ENCODE measurements at places on chromosomes 5 and 9.

DNA sequence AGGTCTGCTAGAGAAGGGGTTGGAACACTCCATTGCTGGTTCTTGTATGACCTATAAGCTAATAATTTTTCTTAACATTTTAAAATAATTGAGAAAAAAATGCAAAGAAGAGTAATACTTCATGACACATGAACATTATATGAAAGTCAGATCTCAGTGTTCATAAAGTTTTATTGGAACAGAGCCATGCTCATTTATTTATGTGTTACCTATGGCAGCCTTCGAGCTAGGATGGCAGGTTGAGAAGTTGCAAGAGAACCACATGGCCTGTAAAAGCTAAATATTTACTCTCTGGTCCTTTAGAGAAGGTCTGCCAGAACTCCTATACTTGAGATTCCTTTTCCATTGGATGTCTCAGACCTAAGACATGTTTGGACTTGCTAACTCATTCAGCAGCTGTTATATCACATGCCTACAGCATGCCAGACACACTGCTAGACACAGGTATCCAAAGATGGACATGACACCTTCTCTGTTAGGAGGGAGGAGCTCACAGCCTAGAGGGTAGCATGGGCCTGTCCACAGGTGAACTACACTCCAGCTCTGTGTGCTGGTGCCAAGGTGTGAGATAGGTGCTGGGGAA, 304.3 kb downstream of the ARHGAP26 start:
- no peak for DNase-seq

DNA sequence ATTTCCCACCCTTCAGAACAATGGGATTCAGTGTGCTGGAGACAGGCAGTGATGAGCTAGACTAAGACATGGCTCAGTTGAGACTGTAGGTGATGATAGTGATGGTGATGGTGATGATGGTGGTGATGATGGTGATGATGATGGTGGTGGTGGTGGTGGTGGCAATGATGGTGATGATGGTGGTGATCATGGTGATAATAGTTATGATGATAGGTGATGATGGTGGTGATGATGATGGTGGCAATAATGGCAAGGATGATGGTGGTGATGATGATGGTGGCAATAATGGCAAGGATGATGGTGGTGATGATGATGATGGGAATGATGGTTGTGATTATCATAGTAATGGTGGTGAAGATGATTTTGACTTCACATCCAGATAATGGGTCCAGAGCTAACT, 176.7 kb downstream of the NXNL2 start:
- DNase-seq = no peak

GRCh38 chr5:57937501-57938173, 455.0 kb upstream of the ACTBL2 start:
- no peak for DNase-seq

GRCh38 chr9:130138791-130139190, 33.4 kb upstream of the NCS1 start:
- no peak for DNase-seq

- DNase-seq = no peak
Observed at GRCh38 chr9:137446851-137447471, 5.8 kb upstream of the ENTPD8 start.

DNA sequence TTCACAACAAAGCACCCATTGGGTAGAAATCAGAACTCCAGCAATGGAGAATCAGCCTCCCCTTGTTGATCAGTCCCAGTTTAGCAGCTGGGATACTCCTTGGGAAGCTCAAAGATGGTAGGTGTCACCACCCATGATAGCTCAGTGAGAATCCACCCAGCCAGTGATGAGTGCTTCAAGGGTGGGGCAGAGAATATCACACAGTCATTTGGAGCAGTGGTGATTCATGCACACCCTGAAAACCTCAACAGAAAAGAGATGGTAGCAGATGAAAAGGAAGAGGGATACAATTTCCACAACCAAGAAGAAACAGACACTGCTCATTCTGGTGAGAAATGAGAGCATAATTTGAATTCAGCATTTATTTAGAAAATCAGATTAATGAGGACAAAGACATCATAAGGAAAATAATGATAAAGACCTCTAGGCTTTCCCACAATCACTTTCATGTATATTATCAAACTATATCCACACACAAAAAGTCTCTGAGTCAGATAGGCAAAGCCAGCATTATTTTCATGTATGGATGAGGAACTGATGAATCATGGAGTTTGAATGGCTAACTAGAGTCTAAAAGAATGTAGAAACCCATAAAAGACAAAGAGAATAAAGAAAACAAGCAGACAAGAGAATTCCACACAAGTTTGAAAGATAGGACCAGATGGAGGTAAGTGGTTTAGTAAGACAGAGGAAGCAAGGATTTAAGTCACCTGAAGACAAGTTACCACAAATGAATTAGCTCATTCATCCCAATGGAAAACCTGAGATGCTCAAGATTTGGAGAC, 82.9 kb downstream of the FEM1C start:
- DNase-seq = peak; percentile 14

DNA sequence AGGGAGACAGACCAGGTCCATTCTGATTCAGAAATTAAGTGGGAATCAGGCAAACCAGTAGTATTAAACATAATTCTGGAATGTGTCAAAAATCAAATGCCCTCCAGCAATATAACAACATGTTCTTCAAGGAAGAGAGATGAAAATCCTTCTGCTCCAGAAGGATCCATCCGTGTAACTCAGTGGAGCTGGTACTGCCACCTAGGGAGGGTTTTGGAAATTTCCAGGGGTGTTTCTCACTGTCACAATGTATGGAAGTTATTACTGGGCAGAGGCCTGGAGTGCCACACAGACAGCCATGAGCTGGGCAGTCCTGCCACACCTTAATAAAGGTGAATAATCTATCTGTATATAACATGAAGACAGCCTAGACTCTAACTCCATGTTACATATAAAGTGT, 87.5 kb downstream of the TTLL11 start:
- no peak for DNase-seq

GRCh38 chr9:111661802-111662521, 557 bp downstream of the GNG10 start:
- peak; percentile 30 for DNase-seq

DNA sequence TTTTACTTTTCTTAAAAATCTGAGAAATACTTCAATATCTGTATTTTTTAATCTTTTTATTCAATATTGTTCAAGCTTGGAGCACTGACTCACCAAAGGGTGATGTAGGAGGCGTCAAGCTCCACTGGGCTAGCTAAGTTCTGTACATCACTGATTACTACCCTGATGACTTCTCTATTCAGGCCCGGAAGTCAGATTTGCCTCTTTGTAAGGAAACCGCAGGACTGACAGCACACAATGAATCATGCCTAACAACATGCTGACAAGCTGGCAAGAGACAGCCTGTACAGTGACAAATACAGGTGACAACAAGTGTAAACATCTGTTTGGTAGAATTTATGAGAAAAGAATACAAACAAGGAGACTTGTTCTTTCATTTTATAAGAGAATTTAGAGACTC, 627.9 kb upstream of the RORB start:
- no peak for DNase-seq

GRCh38 chr9:129561594-129562281, 59.2 kb downstream of the C9orf50 start:
- DNase-seq = no peak

DNA sequence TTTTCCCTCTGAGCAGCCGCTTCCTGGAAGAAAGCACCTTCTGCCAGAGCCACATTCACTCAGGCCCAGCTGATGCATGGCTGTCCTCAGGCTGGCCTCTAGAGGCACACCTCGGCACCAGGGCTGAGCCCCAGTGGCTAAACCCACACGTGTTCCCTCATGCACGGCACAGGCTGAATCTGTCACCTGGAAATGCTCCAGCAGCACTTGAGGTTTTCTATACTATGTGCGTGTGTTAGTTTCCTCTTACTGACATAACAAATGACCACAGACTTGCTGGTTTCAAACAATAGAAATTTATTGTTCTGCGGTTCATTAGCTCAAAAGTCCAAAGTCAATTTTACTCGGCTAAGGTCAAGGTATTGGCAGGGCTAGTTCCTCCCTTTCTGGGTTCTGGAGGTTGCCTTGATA, 141.4 kb downstream of the LRRC70 start:
- no peak for DNase-seq

GRCh38 chr9:125147401-125147951, 4.1 kb upstream of the SCAI start:
- DNase-seq = no peak

DNA sequence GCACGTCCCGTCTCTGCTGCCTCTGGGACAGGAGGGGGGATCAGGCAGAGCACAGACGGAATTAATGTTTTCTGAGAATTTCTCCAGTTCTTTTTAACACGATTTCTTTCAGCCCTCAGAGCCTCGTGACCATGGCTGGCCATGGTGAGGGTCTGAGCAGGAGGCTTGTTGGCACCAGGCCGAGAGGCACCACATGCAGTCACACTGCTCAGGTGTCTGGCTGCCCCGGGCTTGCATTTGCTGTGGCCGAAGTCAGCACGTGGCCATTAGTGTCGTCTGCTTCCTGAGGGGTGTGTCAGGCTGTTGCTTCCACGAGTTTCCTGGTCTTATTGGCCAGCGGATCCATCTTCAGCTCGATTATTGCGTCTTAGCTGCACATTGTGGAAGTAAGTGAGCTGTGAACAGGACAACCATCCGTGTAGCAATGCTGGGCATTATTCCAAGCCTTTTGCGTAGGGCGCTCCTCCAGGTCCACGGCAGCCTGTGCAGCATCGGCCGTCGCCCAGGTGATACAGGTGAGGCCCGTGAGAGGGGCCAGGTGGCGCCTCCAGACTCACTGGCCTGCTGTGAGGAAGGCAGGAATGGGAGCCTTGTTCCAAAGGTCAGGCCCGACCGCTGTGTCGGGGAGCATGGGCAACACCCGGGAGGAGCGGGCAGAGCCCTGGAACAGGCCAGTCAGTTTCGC, 114.2 kb upstream of the CACNA1B start:
- no peak for DNase-seq

DNA sequence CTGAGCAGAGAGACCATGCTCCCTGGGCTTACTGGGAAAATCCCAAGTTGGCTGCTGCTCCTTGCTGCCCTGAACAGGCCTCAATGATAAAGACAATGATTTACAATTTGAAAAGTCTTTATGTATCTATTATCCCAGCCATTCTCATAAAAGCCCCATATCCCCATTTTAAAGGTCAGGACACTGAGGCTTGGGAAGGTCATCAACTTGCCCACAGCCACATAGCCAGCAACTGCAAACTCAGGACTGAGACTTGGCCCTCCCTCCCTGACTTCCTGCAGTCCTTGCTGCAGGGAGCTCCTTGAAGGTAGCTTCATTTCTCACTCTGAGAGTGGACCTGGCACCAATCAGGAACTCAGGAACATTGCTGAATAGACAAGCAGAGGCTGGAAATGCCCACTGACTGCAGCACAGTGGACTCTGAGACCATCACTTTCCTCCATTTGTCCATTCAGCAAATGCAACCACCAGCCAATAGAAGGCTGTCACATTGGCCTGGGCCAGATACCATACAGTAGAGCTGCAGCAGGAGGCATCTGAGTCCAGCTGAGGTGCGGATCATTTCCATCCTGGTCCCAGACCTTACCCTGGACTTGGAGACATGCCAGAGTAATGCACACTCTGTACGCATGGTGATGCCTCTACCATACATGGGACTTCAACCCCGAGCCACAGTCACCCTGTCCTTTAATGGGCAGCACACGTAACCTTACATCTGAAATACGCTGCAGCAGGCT, 18.3 kb downstream of the TNIP1 start:
- no peak for DNase-seq

DNA sequence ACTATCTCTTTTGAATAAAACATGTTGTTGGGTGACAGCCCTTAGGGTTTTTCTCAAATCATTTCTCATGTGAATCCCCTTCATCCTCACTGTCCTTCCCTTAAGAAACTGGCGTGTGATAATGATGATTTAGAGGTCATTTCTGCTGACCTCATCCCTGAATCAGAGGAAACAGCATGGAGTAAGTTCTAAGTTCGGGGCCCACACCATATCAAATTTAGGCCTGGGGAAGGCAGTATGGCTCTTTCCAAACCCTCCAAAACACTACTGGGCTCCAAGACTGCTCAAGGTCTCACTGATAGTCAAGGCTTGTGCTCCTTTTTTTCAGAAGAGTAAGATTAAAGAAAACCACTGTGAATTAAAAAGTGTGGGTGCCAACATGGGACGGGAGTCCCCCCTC, 872 bp upstream of the SMIM3 start:
- no peak for DNase-seq

- DNase-seq = no peak
Observed at GRCh38 chr5:54533541-54534190, 16.1 kb downstream of the SNX18 start.

GRCh38 chr5:10576121-10576789, 12.4 kb downstream of the ANKRD33B start:
- DNase-seq = no peak

DNA sequence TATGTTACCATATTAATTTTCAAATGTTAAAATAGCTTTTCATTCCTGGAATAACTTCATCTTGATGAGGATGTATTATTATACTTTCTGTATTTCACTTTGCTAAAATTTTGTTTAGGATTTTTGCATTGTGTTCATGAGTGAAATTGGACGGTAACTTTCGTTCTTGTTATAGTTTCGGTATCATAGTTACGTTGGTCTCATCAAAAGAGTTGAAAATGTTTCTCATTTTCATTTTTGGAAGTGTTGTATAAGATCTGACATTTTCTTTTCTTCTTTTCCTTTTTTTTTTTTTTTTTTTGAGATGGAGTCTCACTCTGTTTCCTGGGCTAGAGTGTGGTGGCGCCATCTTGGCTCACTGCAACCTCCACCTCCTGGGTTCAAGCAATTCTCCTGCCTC, 20.0 kb downstream of the PRRT1B start:
- no peak for DNase-seq

DNA sequence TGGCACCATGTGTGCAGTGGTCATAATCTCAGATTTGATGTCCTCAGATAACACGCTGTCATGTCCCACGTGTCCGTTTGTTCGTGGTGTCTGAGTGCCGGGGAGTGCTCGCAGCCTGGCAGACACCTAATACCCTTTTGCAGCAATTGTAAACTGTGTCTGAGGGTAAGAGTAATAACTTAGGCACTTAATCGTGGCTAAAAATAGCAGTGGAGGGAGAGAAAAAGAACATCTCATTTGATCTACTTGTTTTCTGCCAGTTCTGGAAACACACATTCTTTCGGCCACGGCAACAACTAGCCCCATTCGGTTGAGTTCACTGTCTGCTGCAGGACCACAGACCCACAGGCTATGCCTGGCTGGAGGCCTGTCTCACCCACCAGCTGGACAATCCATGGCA, 16.5 kb downstream of the ADCY2 start:
- no peak for DNase-seq

DNA sequence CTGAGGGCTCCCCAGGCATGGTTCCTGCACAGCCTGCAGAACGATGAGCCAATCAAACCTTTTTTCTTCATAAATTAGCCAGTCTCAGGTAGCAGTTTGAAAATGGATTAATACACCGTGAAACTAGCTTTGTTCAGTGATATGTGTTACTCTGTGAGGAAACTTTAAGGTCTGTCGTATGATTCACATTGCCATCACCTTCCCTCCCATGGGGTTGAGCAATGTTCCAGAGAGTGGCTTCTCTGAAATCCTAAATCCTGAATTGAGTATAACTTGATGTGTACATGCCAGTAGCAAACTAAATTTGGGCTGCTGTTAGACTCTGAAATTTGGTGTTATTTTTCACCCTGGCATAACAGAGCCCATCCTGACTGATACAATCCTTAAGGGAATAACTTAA, 866.4 kb upstream of the C9orf72 start:
- no peak for DNase-seq

GRCh38 chr9:106487266-106487665, 375.7 kb upstream of the ZNF462 start:
- DNase-seq = no peak

GRCh38 chr5:1037123-1037670, 28.6 kb downstream of the NKD2 start:
- no peak for DNase-seq
